ENCODE measurements at places on chromosomes 2 and 18.

GRCh38 chr2:24971286-24971535, 544 bp downstream of the DNAJC27 start:
- DNase-seq, result no peak

- no peak for DNase-seq
These were observed 31.3 kb downstream of the NCK2 start for GRCh38 chr2:105775809-105776559.

- DNase-seq, result no peak
These were observed 340.1 kb downstream of the CLIP4 start for GRCh38 chr2:29455200-29455860.

DNA sequence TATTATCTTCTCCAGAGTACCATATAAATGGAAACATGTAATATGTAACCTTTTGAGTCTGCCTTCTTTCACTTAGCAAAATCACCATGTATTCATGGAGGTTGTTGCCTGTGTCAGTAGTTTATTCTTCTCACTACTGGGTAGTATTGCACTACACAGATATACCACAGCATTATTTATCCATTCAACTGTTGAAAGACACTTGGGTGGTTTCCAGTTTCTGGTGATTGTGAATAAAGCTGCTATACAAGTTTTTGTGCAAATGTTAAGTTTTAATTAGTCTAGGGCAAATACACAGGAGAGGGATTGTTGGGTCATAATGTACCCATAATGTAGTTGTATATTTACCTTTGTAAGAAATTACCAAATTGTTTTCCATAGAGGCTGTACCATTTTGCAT, 29.6 kb upstream of the RPRD1A start:
- no peak for DNase-seq

- DNase-seq, result no peak
These were observed 37.5 kb upstream of the NFU1 start for GRCh38 chr2:69474688-69475087.

- DNase-seq, result no peak
These were observed 29.7 kb upstream of the ALLC start for GRCh38 chr2:3628241-3628679.

- no peak for DNase-seq
These were observed 674.9 kb upstream of the FANCL start for GRCh38 chr2:58916063-58916462.

- no peak for DNase-seq
These were observed 6.7 kb upstream of the SLC4A5 start for GRCh38 chr2:74349889-74350288.

DNA sequence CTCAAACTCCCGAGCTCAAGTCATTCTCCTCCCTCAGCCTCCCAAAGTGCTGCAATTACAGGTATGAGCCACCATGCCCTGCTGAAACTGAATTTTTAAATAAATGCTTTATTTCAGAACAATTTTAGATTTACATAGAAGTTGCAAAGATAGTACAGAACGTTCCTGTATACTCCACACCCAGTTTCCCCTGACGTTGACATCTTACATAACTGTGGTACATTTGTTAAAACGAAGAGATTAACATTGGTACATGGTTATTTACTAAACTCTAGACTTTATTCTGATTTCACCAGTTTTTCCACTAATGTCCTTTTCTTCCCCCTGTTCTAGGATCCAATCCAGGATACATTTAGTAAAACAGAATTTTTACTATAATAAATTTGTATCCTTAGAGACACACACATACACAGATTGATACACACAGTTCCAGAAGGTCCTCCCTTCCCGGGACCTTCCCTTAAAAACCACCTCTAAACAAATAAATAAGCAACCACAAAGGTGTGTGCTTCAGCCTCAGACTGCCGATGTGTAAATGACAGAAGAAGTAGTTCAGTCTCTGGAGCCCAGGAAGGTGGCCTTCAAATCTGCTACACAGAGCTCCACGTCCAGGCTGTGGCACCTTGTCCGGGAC, 6.9 kb downstream of the NEU2 start:
- DNase-seq, result no peak

GRCh38 chr2:10762651-10763460, 41.4 kb downstream of the ATP6V1C2 start:
- DNase-seq, result no peak

DNA sequence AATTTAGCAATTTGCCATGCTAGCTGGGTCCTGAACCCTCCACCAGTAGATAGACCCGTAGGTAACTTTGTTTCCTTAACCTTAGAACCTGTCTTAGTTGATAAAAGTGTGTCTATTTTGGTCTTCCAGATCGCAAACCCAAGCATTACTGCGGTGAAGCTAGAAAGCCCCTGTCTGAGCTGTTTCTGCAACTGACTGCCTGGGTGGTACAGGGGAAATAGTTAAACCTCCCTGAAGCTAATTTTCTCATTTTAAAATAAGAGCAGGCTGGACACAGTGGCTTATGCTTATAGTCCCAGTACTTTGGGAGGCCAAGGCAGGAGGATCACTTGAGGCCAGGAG, 101.7 kb upstream of the MSH2 start:
- DNase-seq, result no peak

DNA sequence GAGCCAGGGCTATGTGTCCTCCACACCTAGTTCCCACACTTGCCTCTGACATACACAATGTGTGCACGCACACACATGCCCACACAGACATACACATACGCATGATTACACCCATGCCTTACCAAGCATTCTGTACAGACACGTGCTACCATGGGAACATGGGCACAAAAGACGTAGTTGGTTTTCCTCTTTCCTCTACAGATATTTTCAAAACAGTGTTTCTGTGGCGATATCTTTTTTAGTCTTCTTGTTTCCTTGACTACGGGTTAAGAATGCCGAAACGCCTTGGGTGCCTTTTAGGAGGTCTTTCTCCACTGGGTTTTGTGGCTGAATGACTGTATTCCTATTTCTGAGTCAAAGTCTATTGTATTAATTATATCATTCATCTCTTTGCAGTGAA, 75.5 kb upstream of the SPTBN1 start:
- DNase-seq, result no peak
